Right ventricle myocardium inferior (tissue), 1 donor: ENCODE measurements at places on chromosomes 2 and 18.

DNA sequence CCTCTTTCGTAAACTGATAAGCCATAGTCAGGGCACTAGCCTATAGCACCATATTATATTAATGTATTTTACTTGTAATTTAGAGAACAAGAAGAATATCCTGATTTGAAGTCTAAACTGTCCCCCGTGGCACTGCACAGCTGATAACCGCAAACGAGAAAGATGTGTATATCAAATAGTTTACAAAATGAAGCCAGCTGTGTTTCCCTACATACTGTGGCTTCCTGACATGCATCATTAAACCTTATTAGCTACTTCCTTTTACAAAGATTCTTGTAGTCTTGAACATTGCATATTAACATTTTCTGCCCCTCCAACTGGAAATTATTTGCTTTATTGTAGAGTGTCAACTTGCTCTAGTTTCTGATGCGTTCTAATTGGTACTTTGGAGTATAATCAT, 153.5 kb upstream of the NFATC1 start:
- DNase-seq: no peak

GRCh38 chr2:28263690-28264089, 129.0 kb upstream of the FOSL2 start:
- DNase-seq: no peak

DNA sequence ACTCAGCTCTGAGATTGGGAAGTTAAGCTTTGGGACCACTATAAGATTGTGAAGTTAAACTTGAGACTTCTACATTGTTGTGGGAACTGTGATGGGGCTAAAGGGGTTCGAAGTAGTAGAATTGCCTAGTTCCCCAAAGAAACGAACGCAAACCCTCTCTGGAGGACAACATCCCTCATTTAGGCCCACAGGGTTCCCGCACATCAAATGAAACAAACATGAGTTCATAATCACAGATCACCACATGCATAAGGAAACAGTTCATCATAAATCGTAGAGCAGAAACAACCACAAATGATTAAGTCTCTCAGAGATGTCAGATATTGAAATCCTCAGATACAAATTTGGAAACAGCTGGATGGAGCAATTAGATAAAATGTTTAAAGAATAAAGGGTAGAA, 55.9 kb upstream of the HPCAL1 start:
- no peak for DNase-seq

DNA sequence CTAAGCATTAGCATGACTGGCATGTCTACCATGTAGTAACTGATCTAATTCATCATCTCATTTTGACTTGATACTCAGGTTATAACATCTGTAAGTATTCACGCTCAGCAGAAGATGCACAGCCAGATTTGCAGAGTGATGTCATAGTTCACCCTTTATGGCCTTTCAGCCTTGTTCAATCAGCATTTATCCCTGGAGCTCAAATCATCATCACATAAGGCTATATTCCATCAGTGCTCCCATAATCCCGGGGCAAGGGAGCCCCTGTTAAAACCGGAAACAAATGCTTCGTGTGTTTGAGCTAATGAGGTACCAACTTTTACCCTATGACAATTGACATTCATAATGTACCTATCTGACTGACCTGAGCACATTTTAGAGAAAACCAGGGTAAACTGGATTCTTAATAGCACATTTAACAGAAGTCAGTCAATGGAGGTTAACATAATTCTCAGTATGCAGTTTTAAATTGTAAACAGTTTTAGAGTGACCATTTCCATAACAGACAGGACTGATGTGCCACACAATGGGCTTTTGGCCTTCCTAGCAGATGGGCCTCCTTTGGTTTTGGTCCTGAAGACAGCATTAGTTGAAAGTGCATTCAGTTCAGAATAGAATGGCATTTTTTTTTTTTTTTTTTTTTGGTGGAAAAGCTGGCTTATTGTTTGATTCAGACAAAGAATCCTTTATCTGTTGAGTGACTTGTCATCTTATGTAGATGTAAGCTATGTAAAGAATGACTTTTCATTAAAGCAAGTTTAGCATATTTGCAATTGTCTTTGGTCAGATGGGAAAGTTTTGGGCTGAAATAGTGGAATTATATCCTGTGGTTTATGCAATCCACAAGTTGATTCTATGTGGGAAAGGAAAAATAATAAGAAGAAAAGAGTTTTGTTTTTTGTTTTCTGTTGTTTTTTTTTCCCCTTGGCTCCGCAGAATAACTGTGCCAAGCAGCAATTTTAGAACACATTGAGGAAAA, 866.0 kb upstream of the ACVR2A start:
- DNase-seq: no peak

GRCh38 chr18:32956591-32957315, 183.9 kb upstream of the KLHL14 start:
- DNase-seq: no peak

DNA sequence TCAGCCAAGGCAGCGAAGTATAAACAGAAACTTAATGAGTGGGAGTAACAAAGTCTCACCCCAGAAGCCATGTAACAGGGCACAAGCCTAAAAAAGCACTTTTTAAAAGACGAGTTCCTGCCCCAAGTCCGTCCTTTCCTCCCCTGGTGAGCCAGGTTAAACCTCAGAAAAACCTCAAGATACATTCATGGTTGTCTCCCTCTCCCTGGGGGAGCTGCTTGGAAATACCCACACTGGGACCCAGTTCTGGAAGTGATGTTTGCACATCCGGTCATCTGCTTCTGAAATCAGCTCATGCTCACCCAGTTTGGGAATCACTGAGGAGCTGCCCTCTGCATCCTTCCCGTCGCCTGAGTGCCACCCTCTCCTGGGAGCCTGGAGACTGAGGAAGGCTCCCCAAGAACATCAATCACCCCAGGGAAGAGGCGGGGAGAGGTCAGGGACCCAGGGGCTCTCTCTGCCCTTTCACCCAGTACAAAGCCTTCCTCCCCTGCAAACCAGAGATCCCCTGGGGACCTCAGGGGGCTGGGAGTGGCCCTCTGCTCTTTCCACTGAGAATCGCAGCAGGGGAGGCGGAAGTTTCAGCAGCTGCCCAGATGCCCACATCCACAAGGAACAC, 150.6 kb upstream of the AGAP1 start:
- DNase-seq: no peak

- no peak for DNase-seq
These were observed 166.5 kb downstream of the MTX2 start for GRCh38 chr2:176435729-176436128.

DNA sequence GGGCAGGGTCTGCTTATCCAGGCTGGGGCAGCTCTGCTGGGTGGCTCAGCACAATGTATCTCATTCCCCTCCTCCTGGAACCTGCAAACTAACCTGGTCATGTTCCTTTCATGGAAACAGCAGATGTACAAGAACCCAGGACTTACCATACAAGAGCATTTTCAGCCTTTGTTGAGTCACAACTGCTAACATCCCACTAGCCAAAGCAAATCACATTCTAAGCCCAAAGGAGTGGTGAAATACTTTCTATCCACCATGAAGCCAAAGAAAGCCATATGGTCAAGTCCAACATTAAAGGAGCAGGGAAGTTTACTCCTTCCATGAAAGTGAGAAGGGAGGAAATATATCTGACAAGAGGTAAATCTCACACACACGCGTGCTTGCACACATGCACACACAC, 163.0 kb downstream of the IRS1 start:
- DNase-seq: no peak

- DNase-seq: no peak
These were observed 358.9 kb downstream of the HRH4 start for GRCh38 chr18:24819141-24819890.
